Dermis blood vessel endothelial cell (primary cell): ENCODE measurements at places on chromosomes 1 and 21. TPM values are rescaled to one million over a fixed set of nuclear protein-coding genes. Genes with fewer than 3 reads are reported as not detected.

GRCh38 chr1:181159451-181160140 is 71.1 kb downstream of the IER5 start:
- peak; percentile 81 for DNase-seq

DNA sequence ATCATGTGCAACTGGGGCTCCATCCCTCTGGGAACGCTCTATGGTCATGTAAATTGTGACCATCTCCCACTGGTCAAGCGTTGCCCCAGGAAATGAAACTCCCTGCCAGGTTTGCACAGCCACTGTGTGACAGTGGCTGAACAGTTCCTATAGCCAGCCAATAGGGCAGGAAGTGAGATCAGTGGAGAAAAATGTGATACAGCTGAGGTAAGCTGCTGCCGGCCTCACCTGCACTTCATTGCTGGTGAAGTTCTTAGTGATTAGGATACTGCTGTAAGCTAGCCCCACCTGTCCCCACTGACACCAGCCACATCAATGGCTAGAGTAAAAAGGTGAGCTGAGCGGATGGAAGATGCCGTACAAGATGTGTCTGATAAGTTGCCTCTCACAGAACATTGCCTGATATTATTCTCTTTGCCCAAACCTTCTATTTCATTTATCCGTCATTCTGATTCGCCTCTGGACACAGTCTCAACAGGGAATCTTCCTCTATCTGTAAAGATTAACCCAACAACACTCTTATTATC is 38.4 kb upstream of the CDC42BPA start:
- peak; percentile 65 for DNase-seq

UBE2U gene
- not detected in 2 replicates for total RNA-seq

- no peak for DNase-seq
Measured at GRCh38 chr1:190619724-190620123, 142.1 kb upstream of the BRINP3 start.

- DNase-seq = peak; percentile 72
Measured at GRCh38 chr1:67970088-67970487, 80.3 kb downstream of the DIRAS3 start.

TACSTD2 gene
- total RNA-seq = 43.9 and 48.0 TPM in 2 replicates

GRCh38 chr21:43783098-43783700 is 6.2 kb upstream of the RRP1 start:
- no peak for DNase-seq

GRCh38 chr1:154736841-154737240 is 128.9 kb upstream of the ADAR start:
- DNase-seq = peak; percentile 39

DNA sequence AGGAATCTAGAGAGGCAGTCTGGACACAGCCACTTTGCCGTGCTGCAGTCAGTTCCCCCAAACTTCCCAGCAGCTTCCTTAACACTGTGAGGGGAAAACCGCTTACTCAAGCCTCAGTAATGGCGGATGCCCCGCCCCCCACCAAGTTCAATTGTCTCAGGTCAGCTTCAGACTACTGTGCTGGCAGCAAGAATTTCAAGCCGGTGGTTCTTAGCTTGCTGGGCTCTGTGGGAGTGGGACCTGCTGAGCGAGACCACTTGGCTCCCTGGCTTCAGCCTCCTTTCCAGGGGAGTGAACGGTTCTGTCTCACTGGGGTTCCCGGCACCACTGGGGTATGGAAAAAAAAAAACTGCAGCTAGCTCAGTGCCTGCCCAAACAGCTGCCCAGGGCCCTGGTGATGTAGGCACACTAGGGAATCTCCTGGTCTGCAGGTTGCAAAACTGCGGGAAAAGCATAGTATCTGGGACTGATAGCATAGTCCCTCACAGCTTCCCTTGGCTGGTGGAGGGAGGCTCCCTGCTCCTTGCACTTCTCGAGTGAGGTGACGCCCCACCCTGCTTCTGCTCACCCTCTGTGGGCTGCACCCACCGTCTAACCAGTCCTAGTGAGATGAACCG is 23.7 kb upstream of the HFM1 start:
- DNase-seq = peak; percentile 12

DNA sequence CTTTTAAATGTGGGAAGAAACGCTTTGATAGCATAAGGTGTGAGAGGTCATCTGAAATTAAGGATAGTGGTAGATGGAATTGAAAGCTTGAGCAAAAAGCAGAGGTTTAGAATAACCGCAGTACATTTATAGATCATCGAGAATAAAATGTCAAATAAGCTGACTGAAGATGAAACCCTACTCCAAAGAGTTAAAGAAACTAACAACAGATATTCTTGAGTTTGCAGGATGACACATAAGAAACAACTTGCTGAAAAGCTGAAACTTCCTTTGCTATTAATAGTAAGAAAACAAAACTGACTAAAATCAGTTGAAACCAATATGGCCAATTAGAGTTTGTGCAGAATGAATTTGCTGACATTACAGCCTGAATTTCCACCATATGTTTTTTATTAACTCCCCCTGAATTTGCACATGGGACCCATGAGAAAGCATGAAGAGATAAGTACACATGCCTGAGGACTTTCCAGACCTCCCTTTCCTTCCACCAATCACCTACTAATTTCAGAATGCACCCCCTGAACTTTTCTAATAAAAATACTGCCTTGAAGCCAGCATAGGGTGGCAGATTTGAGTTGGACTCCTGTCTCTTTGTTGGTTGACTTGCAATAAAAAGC is 1.7 kb upstream of the C1orf185 start:
- no peak for DNase-seq

DNA sequence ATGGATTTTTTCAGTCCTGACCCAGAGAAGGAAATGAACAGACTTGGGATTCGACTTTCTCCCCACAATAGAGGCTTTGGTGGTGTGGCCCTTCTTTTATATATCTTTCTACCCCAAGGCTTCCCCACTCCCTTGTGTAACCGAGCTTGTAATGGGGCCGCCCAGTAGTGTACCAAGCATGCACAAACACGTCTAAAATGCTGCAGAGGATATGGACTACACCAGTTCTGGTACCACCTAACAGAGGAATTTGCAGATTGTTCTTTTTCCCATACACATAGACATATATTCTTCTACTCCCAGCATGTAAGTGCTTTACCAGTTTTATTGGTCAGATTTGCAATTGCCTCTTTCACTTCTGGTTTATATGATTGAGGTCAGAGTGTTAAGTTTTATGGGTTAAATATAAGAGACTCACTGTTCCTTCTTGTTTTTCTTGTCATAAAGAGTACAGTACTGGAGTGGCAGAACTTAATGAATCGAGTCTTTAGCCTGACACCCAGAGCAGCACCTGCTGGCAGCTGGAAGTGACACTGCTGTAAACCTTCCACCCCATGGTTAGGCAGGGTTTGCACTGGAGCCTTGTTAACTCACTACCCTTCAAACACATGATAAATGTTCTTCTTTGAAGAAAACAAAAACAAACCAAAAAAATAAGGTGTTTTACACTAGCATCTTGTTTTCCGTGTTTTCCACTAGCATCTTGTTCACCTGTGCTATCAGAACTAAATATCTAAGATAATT is 198.6 kb downstream of the PTPRC start:
- no peak for DNase-seq

- DNase-seq = no peak
Measured at GRCh38 chr1:209620487-209620884, 31.7 kb downstream of the LAMB3 start.

DNA sequence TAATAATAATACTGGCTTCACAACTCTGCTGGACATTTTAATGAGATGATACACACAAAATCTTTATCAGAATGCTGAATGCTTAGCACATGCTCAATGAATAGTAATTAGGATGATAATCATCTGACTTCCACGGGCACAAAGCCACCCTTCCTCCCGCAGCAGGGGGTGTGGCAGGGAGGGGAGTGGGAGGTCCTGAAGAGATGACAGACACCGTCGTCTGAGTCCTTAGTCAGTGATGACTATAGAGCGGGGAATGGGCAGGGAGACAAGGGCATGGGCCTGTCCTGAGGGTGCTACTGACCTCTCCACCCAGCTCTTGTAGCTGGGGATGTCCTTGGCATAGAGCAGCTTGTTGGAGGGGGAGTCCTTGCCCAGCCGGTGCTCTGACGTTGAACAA is 117.6 kb upstream of the CD34 start:
- no peak for DNase-seq

DNA sequence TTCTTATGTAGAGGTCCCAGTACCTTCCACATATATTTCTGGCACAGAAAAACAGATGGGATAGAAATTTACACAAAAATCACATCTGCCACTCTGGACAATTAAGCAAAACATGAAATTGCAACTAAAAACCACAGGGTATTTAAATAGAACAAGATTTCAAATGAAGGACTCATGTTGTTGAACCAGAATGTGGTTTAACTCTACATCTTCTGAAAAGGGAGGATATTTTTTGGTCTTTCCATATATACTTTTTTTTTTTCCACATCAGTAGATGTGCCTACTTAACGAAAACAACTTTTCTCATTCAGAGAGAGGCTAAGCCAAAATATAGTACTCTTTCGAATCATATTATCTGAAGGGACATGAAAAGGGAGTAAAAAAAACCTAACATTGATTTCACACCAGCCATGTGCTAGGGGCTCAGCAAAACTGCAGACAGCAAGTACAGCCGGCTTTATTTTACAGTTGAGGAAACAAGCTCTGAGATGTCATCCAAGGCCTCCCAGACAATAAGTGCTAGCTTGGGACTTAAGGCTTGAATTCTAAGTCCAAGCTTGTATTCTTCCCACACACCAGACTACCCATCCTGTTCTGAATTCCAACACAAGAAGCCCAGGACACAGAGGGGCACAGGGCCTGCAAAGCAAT is 208.9 kb downstream of the PBX1 start:
- DNase-seq = no peak
